Testis (tissue), 5 donors: ENCODE measurements at places on chromosomes 7 and 10. TPM values are rescaled to one million over a fixed set of nuclear protein-coding genes. Genes with fewer than 3 reads are reported as not detected.

- DNase-seq = no peak
These were observed 138.1 kb downstream of the GNAI1 start for GRCh38 chr7:80272560-80273239.

- no peak for DNase-seq
These were observed 108.1 kb downstream of the ANLN start for GRCh38 chr7:36497775-36498174.

DNA sequence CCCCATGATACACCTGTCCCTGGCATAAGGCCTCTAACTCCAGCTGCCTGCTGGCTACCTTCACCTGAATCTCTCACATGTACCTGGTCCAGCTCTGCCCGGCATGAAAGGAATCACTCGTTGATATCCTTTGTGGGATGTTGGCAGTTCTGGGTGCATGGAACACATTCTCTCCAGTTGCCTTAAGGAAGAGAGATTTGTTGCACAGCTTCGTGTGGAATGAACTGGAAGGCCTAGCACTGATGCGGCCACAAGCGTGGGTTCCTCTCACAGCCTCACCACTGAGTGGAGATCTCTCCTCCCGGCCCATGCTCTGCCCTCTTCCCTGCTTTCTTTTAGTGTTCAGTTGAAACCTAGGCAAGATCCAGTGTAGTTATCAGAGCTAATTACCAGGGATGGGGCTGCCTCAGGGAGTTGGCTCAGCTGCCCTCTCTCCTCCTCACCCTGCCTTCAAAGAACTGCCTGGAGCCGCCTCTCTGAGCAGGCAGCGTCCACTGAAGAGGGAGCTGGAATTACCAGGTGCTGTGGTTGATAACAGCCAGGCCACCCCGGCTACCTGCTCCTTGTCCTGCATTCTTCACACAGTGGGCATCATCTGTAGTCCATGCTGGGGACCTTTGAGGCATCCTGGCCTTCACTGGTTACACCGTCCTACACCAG lies 194.3 kb downstream of the CCDC3 start:
- no peak for DNase-seq

GRCh38 chr7:133562621-133563020 lies 309.7 kb downstream of the EXOC4 start:
- DNase-seq = no peak

- no peak for DNase-seq
These were observed 228.5 kb upstream of the NEBL start for GRCh38 chr10:21125471-21126228.

GRCh38 chr7:130292682-130293257 lies at the start of gene CPA4:
CPA4 (plus strand) TSS chr7:130293161; CDS start chr7:130293181, 20 bp downstream.
- DNase-seq = no peak

GRCh38 chr10:624605-625332 lies 64.7 kb downstream of the DIP2C start:
- DNase-seq = peak; percentile 93

- no peak for DNase-seq
These were observed 14.0 kb downstream of the SLC13A4 start for GRCh38 chr7:135713836-135714470.

KCNMA1 gene
- total RNA-seq = 24.7 TPM

ZFAND4 gene
- 99.5 TPM for total RNA-seq

FAM24A gene
- total RNA-seq = 6.1 TPM
